ENCODE measurements at places on chromosomes 1 and 21.

DNA sequence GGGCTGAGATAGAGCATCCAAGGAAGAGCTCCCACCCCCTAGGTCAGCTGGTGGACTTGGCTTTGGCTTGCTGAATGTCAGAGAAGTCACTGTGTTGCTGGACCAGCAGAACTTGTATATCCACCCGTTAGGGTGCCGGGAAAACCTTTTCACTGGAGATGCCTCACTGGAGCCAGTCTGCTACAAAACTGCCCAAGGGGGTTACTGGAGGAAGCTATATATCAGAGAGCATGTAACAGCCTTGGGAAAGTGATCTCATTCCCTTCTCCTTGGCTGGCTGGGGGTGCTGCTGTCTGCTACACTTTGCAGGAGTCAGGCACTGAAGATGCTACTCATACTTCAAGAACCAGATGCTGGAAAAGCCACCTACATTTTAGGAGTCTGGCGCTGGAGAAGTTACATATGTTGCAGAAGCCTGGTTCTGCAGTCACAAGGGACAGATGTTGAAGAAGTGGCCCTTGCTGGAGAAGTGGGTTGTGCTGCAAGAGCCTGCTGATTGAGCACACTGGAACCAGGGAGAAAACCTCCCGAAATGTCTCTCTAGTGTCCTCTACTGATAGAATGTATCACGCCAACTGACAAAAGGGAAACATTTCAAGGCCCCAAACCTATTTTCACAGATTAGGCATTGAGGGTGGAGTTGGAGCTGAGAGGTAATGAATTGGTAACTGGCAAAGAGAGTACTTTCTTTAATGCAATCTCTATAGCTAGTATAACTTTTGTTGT lies 250.6 kb downstream of the SPATA17 start:
- DNase-seq: no peak

DNA sequence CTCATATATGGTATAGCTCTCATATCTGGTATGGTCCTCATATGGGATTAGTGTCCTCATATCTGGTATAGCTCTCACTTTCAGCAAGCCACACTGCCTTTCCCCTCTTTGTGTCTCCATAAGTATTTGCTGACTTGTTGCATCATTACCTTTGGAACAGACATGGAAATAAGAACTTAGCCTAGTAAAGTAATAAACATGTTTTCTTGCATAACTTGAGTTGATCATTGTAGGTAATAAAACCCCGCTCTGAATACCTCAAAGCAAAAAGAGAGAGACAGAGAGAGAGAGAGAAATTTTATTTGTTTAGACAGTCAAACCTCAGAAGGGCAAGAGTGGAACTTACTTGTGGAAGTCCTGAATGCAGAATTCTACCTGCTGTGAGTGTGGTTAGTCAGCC lies 170.3 kb downstream of the GREM2 start:
- no peak for DNase-seq

- DNase-seq: no peak
Measured at GRCh38 chr1:52546852-52547251, 6.0 kb downstream of the TUT4 start.

DNA sequence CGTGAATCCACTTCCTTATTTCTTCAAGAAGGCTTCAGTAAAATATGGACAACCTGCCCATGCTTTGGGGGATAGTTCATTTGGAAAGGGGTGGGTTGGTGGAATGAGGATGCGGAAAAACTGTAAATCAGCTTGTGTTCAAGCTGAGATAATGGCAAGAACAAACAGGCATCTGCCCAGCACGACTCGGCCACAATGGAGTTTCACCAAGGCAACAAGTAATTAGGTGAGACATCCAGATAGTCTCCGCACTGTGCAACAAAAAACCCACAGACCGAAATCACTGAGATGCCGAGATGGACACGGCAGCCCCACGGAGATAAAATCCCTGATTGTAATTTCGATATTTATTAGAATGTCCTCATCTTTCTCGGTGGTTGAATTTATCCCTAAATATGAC lies 455.2 kb downstream of the AJAP1 start:
- no peak for DNase-seq

- DNase-seq: no peak
Measured at GRCh38 chr1:179984942-179985341, 30.3 kb downstream of the CEP350 start.

DNA sequence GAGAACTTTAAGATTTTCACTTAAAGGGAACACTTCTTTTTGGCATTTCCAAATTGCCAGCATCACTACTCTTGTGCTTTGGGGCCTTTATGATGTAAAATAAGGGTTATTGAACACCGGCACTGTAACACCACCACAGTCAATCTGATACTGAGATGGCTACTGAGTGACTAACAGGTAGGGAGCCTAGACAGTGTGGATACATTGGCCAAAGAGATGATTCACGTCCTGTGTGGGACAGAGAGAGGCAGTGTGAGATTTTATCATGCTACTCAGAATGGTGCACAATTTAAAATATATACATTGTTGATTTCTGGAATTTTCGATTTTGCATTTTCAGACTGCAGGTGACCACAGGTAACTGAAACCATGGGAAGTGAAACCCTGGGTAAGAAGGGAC lies 261.6 kb downstream of the SPATA17 start:
- DNase-seq: no peak

GRCh38 chr1:224435999-224436398 lies 1.4 kb upstream of the WDR26 start:
- no peak for DNase-seq

- DNase-seq: no peak
Measured at GRCh38 chr1:32219022-32219421, 3.1 kb downstream of the TMEM234 start.

- DNase-seq: peak; percentile 25
Measured at GRCh38 chr1:90831910-90832309, 114.8 kb upstream of the BARHL2 start.

DNA sequence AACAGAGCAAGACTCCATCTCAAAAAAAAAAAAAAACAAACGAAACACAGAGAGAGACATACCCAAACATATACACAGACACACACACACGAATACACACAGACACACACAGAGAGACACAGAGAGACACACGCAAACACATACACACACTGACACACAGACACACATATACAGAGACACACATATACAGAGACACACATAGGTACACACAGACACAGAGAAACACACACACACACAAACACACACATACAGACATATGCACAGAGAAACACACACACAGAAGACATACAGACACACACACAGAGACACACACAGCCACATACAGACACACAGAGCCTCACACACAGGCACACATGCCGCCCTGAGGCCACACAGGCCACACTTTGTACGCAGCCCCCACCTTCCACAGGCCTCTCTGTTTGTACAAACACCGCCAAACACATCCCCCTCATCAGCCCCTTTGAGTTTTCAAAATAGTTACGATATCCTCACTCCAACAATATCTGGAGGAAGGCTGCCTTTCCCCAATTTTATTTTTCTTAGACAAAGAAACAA lies 57.5 kb upstream of the ABCG1 start:
- DNase-seq: no peak

- DNase-seq: no peak
Measured at GRCh38 chr1:95061445-95062006, 11.2 kb downstream of the ALG14 start.

- no peak for DNase-seq
Measured at GRCh38 chr1:113780374-113781146, 21.3 kb upstream of the PHTF1 start.

DNA sequence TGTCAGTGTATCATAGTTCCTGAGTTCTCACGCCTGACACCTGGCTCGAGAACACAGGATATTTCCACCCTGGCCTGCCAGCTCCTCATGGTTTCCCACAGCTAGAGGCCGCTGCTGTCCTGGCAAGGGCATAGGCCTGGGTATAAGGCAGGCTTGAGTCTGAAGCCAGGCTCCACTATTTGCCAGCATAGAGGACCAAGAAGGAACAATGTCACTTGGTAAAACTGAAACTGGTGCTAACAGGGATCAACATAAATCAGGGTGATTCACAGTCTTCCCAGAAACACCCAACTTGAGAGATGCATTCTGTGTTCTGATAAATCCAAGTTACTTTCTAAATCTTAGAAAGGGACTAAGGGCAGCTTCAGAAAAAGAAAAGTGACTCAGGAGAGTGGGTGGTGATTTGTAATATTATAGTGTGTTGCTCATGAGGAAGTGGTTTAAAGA lies 6.9 kb upstream of the S100A2 start:
- peak; percentile 72 for DNase-seq

DNA sequence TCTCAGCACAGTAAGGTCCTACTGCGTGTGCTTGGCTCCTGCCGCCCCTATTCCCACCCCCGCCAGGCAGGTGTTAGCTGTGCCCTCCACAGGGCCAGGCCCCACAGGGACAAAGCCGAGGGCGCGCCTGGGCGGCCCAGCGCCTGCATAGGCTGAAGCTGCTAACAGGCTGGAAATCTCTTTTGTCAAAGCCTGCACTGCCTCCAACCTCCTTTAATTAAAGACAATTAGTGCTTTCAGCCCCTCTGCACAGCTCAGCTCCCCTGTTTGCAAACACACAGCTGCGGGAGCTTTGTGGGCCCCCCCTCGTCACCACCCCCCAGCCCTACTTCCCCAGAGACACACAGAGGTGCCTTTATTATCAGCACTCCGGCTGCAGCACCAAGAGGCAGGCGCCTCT lies 95.9 kb downstream of the EPHB2 start:
- DNase-seq: peak; percentile 95

GRCh38 chr21:29581393-29581792 lies 282.7 kb downstream of the BACH1 start:
- no peak for DNase-seq

DNA sequence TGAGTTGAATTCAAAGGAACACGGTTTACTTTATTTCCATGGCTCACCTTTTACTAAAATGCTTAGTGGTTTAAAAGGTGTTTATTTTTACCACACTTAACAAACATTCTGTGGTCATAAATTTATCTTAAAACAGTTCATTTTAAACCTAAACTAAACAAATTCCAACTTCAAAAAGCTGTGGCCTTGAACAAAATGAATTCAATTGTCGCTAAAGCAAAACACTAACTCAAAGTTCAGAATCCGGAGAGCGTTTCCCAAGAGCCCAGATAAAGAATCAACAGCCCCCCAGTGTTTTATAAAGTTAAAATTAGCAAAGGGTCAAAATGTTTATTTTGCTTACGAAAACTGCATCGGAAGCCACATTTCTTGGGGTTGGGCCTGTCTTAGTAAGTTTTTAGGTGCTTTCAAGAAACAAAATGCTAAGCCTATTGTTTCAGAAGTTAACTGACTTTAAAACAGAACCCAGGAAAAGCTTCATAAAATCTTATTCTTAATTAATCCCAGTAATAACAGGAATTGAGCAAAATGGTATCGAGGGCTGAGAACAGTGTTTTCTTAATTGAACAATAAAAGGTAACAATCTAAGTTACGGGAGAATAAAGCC lies 1.3 kb downstream of the PUM1 start:
- DNase-seq: no peak

GRCh38 chr1:172005856-172006255 lies 164.6 kb downstream of the DNM3 start:
- no peak for DNase-seq

- no peak for DNase-seq
Measured at GRCh38 chr1:23913212-23913880, at the start of gene CNR2. Gene CNR2, minus strand, starts transcription at chr1:23913362. Its CDS starts 37,745 bp downstream, at chr1:23875617.

DNA sequence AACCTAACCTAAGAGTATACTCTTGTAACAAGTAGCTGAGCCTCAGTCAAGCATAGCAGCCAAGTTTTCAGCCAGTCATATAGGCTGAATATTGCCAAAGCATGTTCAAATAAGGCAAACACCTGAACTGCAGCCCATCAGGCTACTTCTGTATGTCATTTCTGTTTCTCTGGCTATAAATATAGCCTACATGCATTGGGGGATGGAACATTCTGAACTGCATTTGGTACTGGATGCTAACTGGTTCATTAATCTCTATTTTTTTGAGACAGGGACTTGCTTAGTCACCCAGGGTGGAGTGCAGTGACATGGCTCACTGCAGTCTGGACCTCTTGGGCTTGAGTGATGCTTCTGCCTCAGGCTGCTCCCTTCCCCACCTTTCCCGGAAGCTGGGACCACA lies 37.3 kb downstream of the MAST2 start:
- no peak for DNase-seq

GRCh38 chr21:41660748-41661147 lies 106.1 kb downstream of the RIPK4 start:
- no peak for DNase-seq

- no peak for DNase-seq
Measured at GRCh38 chr1:217674028-217674729, 43.0 kb downstream of the SPATA17 start.

DNA sequence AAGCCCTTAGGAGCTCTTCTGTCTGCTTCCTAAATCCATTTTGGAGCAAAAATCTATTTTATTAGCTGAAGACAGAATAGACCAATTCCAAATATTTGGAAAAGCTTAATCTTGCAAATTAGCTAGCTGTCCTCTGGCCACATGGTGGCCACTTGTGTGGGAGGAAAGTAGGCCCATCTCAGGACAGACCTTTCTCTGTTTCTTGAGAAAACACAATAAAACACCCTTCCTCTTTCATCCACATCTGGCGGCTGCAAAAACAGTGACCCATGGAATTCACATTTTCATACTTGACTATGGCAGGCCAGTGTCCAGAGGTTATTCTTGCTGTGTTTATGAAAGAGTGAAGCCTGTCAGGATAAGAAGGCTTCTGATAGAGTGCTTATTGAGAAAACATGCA lies 275.6 kb downstream of the PLPP3 start:
- DNase-seq: no peak

Data from NCI-H1436 (cell line).